Mesothelial cell of epicardium (in vitro differentiated cells): ENCODE measurements at places on chromosomes 1 and 21. TPM values are rescaled to one million over a fixed set of nuclear protein-coding genes. Genes with fewer than 3 reads are reported as not detected.

TOR1AIP1 gene
- 20.3 to 23.3 TPM (median 23.2 TPM) in 3 replicates for total RNA-seq

DNA sequence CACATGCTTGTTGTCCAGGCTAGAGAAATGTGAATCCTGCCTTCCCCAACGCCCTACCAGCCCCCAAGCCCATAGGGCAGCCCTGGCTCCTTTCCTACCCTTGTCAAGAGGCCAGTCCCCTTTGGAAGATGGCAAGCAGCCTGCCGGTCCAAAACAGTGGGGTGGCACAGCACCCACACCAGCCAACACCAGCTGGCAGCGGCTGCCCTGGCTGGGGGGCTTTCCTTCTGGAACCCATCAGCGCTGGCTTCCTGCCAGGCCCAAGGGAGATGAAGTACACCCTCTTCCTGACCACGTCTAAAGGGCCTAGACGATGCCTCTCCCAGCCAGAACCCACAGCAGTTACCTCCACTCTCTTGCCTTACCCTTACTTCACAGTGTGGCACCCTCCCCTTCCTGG is 24.2 kb downstream of the KCNN3 start:
- no peak for DNase-seq

DNA sequence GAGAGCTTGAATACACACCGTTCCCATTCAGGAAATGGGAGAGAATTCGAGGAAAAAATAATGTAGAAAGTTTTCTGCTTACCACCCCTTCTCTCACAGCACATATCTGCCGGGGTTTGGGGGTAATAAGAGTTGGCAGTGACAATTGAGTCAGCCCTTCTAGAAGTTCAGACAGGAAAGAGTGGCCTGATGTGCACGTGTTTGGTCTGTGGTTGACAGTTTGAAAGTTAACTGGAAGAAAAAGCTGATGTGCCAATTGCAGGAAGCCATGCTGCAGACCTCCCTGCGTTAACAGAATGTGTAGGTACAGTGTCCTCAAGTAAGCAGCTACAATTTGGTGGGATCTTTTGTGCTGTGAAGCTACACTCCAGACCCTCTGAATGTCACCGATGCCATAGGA is 50.9 kb downstream of the DHX9 start:
- no peak for DNase-seq

GRCh38 chr1:196380316-196380715 is 227.9 kb downstream of the KCNT2 start:
- no peak for DNase-seq

- no peak for DNase-seq
Measured at GRCh38 chr1:24299901-24300300, 19.3 kb upstream of the GRHL3 start.

DNA sequence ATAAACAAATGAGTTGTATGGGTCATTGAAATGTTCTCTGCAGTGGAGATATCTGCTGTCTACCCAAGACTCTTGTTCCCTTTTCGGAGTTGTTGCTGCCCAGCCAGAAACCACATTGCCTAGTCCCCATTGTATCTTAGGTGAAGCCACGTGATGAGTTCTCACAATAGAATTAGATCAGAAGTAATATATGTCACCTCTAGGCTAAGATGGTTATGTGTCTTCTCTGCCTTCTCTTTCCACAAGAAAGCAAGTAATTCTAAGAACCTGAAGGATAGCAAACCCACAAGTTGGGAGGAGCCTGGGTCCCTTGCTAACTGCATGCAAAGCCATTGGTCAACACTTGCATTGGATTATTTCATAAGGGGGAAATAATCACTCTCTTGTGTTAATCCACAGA is 76.6 kb downstream of the ADCY10 start:
- no peak for DNase-seq

VHLL gene
- total RNA-seq = 0.42 TPM in 1 of 3 replicates, not detected in the others

DNA sequence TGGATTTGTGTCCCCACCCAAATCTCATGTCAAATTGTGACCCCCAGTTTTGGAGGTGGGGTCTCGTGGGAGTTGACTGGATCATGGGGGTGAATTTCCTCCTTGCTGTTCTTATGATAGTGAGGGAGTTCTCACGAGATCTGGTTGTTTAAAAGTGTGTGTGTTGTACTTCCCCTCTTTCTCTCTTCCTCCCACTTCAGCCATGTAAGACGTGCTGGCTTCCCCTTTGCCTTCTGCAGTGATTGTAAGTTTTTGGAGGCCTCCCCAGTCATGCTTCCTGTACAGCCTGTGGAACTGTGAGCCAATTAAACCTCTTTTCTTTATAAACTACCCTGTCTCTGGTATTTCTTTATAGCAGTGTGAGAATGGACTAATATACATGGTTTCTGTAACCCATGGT is 64.6 kb downstream of the RHOU start:
- DNase-seq = no peak

TENT5C gene
- 0.23 to 0.31 TPM (median 0.27 TPM) in 3 replicates for total RNA-seq

OR14K1 gene
- not detected in 3 replicates for total RNA-seq

GRCh38 chr1:20496241-20496661 is 10.2 kb upstream of the CAMK2N1 start:
- no peak for DNase-seq

GRCh38 chr1:111884772-111885443 is 104.6 kb downstream of the KCND3 start:
- DNase-seq = no peak
